ENCODE measurements at places on chromosomes 6 and 20.

DNA sequence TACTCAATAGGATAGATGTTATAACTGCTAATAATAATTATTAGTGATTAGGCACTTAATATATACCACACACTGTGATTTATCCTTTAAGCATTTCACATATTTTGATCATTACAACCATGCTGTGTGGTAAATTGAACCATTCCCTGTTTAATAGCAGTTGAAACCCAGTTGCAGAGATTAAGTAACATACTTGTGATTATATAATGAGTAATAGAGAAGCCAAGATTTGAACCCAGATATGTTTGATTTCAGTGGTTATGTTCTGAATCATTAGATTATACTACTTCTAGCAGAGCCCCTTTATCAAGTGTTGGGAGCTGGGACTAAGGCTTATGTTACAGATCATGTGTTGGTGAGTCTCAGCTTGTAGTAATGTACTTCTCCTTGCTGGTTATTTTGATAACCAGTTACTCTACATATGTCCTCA is 44.1 kb downstream of the STK4 start:
- DNase-seq = no peak

- no peak for DNase-seq
Observed at GRCh38 chr20:48530957-48531356, 296.8 kb downstream of the PREX1 start.

DNA sequence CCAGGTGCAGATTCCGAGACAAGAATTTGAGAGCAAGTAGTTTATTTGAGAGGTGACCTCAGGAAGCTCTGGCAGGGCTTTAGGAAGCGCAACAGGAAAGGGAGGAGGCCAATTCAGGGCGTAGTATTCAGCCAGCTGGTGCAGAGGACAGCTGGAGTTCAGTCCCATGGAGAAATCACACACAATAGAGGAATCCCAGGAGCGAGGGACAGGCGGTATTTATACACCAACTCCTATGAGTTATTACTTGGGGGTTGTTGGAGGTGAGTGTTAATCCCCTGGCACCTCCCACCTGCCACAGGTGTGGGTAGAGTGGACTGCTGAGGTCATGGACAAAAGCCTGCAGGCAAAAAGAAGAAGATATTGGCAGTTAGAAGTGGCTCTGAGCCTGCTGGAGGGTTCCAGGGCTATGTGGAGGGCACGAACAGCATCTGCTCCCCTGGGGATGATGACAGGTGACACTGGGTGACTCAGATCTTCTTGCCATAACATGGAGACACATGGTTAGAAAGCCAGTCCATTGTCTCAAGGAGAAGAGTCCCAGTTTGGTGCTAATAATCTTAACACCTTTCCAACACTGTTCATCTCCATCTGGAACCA is 13.9 kb upstream of the SULF2 start:
- no peak for DNase-seq

DNA sequence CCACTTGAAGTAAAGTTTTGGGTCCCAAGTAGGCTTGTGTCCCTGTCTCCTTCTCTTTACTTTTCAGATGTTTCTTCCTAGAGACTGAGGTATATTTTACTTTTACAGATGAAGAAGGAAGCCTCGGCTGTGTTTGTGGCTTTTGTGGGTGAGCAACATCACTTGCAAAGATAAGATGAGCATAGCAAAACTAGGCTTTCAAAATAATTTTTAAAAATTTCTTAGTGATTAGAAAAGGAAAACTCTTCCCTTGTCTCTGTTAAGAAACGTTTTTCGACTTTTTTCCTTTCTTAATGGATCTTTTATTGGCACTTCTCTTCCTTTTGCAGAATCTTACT is 7.6 kb downstream of the PTPN1 start:
- DNase-seq = no peak

- DNase-seq = peak; percentile 46
Observed at GRCh38 chr20:33444797-33445560, 1.4 kb upstream of the SNTA1 start.

DNA sequence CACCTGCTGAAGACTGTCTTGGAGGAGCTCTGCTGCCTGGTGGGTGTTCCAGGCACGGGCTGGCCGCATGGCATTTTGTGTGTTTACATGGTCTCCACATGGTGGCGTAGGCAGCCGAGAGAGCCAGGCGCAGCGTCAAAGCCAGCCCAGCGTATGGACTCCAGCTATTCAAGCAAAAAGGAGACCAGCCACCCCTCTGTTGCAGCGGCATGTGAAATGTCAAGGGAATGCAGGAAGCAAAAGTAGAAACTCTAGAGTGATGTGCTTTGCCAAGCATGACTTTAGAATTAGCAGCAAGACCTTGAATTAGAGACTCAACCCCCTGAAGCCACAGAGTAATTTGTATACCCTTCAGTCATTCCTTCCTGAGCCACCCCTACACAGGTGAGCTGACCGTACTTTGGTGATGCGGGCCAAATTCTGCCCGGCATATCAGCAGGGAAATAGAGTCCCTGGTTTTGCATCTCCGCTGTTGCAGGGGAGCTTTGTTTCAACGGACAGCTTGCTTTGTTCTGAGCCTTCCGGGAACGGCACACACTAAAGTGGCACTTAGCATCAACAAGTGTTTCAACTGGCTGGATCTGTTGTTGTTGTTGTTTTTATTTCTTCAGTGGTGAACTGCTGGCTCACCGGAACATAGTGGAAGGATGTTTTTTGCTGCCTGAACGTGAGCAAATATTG is 48.5 kb downstream of the FNDC1 start:
- peak; percentile 15 for DNase-seq

GRCh38 chr6:2998998-2999617 is 586 bp upstream of the NQO2 start:
- DNase-seq = no peak

- peak; percentile 51 for DNase-seq
Observed at GRCh38 chr6:152897807-152898399, 84.9 kb downstream of the FBXO5 start.

- no peak for DNase-seq
Observed at GRCh38 chr20:2834401-2835110, 5.9 kb downstream of the PCED1A start.

- DNase-seq = no peak
Observed at GRCh38 chr6:105302617-105303128, 100.2 kb downstream of the PREP start.

All from NCI-H146 (cell line).